ENCODE measurements at places on chromosomes 6 and 20.

GRCh38 chr6:90256698-90257485 is 39.8 kb downstream of the BACH2 start:
- no peak for DNase-seq

- no peak for DNase-seq
These were observed 120.2 kb downstream of the SLC35B3 start for GRCh38 chr6:8315154-8315553.

DNA sequence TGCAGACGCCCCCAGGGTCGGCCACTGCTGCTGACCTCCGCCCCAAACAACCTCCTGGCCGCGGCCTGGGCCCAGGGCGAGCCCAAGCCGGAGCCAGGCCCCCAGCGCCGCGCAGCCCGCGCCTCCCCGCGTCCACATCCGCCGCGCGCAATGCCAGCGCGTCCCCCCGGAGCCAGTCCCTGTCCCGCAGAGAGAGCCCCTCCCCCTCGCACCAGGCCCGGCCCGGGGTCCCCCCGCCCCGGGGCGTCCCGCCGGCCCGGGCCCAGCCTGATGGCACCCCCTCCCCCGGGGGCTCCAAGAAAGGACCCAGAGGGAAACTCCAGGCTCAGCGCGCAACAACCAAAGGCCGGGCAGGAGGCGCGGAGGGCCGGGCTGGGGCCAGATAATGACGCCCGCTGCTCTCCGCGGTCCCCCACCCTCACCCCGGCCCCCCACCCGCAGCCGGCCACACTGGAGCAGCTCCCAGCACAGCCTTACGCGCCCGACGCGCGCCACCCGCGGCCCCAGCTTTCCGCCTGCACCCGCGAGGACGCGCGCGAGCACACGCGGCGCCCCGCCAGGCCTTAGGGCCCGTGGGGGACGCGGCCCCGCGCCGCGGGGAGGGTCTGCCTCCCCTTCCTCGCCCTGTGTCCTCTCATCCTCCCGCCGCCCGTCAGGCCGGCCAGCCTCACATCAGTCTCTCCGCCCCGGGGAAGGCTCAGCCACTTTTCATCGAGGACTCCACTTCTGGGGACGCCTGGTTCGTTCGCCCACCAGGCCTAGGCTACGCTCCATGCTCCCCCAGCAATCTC is 12.9 kb upstream of the SLC22A7 start:
- no peak for DNase-seq

GRCh38 chr6:142331075-142331551 is 29.3 kb downstream of the ADGRG6 start:
- DNase-seq = no peak

DNA sequence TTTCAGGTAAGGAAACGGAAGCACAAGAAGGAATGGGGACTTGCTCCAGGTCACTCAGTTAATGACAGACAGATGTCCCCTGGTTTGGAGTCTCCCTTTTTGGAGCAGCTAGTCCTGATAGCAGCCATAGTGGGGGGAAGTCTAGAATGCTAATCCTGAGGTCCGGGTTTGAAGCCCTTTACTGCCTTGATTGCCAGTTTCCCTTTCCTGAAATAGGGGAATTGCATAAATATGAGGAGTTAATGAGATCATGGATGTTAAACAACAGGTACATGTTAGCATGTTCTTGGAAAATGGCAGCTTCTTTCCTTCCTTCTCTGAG is 341 bp upstream of the TTPAL start:
- no peak for DNase-seq

DNA sequence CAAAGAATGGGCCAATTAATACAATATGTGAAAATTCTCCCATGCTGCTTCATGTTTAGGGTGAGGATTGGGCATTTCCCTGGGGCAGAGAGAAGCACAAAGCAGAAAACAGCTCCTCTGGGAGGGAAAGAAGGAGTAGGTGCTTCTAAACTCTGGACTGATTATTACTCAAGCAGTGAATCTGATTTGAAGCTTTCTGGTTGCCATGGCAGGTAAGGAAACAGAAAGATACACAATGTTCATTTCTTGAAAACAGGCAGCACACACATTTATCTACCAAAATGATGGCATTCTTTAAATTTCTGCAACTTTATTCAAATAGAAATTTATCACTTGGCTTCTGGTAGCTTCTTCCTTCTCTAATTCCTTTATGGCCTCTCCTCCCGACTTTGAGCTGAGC is 305.4 kb upstream of the CHD6 start:
- no peak for DNase-seq

- DNase-seq = no peak
These were observed 9.6 kb downstream of the JARID2 start for GRCh38 chr6:15255481-15255880.

All from stimulated activated CD8-positive, alpha-beta memory T cell treated with anti-CD3 and anti-CD28 coated beads, Interleukin-7, amount 100 ng/mL, for 1 hour (primary cell).